ENCODE measurements at places on chromosomes 2 and 18. TPM values are rescaled to one million over a fixed set of nuclear protein-coding genes. Genes with fewer than 3 reads are reported as not detected.

The MRPL33 gene
- total RNA-seq = 85.0 TPM

The TUBB8B gene
- not detected for total RNA-seq

The CD302 gene
- total RNA-seq = 65.6 TPM

The CCDC85A gene
- total RNA-seq = 2.7 TPM

The AKAIN1 gene
- not detected for total RNA-seq

The ANKRD62 gene
- total RNA-seq = not detected

DNA sequence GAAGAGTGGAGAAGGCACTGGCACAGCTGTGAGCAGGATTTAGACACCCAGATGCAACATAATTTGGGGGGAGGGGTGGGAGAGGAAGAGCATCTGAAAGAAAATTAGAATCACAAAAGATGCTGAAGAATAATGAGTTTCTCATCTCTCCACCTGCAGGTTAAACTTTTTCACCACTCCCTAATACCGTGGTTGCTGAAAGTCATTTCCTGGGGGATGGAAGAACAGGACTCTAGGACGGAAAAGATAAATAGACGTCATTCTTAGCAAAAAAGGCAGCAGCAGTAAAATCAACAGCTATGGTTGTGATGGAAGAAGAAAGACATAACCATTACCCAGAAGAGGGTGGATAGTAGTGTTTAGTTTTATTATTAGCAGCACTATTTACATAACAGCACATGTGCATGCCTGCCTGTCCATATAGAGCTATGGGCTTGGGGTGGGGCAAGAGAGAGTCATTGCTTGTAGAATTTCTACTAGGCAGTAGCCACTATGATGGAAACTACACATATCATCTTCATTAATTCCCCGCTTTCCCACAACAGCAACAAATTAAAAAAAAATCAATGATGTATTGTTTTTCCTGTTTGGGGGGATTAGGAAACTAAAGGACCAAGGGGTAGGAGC, 212.2 kb downstream of the TRIB2 start:
- DNase-seq = no peak

GRCh38 chr2:206804326-206804725, 38.9 kb downstream of the FASTKD2 start:
- no peak for DNase-seq

DNA sequence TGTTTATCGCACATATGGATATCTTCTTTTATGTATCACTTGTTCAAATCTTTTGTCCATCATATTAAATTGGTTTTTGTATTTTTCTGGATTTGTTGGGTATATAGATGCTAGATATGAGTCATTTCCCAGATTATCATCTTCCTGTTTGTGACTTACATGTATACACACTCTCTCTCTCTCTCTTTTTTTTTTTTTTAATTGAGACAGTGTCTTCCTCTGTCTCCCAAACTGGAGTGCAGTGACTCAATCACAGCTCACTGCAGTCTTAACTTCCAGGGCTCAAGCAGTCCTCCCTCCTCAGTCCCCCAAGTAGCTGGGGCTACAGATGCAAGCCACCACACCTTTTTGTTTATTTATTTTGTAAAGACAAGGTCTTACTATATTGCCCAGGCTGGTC, 43.8 kb downstream of the XIRP2 start:
- no peak for DNase-seq

DNA sequence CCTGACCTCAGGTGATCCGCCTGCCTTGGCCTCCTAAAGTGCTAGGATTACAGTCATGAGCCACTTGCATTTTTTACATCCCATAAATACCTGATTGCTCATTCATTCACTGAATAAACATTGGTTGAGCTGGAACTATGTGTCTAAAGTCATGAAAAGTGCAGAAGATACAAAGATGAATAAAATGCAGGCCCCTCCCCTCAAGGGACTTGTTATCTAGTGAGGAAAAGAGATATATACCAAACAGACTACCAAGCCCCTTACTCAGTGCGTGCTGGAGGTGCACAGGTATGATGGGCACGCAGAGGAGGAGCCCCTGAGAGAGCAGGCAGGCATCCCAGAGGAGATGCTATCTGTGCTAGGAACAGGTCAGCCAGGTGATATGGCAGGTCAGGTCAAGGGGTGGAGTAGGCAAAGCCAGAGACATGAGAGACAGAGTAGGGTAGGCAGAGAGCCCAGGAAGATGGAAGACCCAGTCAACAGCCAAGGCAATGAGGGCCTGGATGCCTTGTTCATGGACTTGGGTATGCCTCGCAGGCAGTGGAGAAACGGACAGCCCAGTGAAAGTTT, 7.7 kb downstream of the FHL2 start:
- no peak for DNase-seq

GRCh38 chr18:1976484-1976883, 594.8 kb downstream of the METTL4 start:
- no peak for DNase-seq

DNA sequence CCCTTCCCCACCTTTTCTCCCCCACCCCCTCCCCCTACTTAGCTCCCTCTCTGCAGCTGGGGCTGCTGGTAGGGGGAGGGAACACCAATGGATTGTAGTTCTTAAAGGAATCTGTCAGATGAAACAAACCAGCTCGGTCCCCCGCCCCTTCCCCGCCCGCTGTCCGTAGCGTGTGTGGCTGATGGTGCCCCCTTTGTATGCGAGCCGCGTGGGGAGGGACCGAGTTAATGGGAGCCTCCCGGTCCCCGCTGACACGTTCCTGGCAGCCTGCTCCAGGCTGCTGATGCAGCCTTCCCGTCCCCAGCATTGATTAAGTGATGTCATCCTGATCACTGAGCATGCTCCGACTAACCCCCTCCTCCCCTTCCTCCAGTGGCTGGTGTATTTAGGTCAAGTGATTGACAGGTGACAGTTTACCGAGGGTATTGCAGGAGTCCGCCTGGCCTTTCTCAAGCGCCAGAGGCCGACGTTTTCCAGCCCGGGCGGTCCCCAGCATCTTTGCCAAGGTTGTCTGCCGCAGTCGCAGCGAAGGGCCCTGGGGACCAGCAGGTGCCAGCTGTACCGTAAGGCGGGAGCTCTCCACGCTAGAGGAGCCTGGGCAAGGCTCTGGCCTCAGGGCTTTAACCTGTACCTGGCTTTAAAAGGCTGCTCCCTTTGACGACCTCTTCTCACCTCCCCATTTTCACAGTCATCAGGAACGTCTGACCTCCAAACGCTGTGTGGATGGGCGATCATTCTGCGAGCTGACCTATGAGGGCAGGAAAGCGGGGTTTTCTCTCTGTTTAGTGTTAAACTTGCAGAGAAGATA, 1.8 kb downstream of the KIF5C start:
- DNase-seq = no peak

DNA sequence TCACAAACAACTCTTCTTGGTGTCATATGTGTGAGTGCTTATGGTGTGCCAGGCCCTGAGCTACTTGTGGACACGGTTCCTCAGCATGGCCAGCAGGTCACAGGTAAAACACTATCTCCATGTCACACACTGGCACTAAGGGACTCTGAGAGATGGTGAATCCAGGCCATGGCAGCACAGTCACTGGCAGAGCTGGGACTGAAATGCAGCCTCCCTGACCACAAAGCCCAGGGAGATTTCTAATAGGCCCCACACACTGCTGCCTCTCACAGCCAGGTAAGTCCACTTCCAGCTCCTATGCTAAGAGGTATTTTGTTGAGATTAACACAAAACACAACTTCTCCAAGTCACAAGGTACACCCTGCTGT, 92.0 kb downstream of the ACTR2 start:
- DNase-seq = no peak

GRCh38 chr2:176334729-176335128, 65.5 kb downstream of the MTX2 start:
- no peak for DNase-seq

- DNase-seq = no peak
Measured at GRCh38 chr18:27118973-27119372, 66.1 kb downstream of the CHST9 start.

GRCh38 chr18:23671564-23671963, 8.9 kb upstream of the ANKRD29 start:
- DNase-seq = no peak

DNA sequence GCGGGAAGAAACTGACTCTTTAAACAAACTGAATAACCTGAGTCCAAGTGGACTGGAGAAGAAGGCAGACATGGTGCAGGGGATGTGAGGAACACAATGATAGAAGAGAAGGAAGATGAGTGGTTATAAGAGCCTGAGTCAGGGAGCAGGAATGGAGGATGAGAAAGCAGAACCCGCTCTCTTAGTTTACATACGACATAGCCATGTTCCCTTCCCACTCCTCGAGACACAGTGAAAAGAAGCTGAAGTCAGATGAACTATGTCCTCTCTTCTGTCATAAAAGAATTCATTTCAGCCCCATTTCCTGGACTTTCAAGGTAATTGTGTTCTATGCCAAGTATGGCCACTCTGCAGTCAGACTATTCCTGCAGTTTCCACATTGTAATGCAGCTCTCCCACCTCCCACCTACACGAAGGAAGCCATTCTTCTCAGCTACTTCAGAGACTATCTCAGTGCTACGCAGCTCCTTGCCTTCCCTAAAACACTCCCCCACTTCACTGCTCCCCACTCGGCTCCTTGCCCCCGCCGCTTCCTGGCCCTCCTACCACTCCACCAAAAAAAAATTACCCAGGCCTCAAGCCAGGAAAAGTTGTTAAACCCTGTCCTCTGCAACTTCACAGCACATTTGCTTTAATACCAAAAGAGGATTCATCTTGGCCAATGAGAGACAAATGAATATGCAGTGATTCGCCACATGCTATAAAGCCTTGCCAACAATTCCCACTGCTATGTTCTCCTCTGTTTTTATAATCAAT, 323.4 kb upstream of the EPHA4 start:
- DNase-seq = no peak

DNA sequence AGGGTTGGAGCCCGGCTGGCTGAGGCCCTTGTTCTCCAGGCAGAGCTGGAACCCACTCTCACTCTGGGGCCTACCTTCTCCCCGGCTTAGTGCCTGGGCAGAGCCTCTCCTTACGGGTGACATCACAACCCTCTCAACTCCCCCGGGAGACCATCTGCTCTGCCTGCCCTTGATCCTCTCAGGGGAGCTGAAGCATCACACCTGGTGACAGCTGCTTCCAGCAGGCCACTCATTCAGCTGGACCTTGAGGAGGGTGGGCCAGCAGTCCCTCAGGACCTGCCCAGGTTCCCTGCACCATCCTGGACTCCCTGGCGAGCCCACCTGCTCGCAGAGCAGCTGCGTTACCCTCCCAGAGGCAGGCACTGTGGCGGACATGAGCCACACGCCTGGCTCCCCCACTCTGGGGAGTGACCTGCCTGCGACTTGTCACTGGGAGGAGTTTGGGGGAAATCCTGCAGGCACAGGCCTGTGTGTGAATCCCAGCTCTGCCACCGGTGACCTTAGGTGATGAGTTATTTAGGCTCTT, 13.1 kb downstream of the HS6ST1 start:
- DNase-seq = peak; percentile 71

All from aorta (tissue), 5 donors.